ENCODE measurements at places on chromosomes 13 and 19.

DNA sequence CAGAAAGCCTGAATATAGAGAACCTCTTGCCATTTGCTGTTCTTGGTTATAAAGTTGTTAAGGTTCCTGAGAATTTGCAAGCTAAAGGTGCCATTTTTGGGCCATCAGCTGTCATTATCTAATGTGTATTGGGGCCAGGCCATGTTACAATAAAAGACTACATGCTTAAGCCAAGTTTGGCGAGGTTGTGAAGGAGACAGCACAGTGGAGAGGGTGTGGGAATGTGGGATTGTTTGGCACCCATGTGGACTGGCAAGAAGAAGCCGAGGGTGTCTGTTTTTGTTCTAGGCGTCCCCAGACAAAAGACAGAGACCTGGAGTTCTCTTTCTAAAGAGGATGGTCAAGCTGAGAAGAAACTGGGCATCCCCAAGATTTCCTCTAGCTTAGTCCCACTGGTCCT lies 64.7 kb downstream of the ZNF44 start:
- DNase-seq = no peak

- DNase-seq = no peak
Observed at GRCh38 chr19:44765033-44765948, 12.4 kb upstream of the CBLC start.

DNA sequence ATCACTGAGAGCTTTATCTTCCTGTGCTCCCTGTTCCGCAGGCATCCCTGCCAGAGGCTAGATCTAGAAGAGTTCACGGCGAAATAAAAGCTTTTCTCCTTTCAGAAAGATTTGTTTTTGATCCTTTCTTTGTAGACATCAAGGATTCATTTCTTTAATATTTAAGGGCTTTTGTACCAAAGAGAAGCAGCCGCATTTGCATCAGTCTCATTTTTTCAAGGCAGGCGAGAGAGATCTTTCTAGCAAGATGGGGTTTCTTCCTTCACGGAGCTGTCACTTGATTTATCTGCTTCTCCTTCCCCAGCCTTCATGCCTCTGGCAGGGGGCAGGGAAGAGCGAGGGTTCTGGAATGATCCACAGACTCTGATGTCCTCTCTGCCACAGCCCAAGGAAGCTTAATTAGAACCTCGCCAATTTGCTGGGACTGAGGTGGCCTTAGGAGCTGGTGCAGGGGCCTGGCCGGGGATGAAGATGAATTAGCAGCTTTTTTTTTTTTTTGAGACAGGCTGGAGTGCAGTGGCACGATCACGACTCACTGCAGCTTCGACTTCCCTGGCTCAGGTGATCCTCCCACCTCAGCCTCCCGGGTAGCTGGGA lies 40.0 kb downstream of the PIN1 start:
- DNase-seq = no peak

DNA sequence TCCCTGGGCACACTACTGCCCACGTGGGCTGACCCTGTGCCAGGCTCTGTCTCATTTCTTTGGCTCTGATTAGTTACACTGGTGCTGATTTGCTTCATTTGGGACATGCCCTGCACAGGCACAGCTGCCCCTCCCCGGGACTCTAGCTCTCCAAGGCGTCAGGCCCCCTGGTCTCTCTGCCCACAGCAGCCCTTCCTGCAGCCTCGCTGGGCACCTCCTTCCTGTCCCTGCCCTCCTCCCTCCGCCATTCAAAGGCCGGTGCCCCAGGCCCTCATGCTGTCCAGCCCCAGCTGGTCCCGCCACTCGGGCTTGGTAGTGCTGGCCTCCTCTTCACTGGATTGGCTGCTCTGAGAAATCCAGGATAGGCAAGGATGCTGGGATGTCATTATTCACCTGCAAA lies 73.1 kb downstream of the ERICH6B start:
- no peak for DNase-seq

- DNase-seq = no peak
Observed at GRCh38 chr13:91232716-91233115, 114.8 kb upstream of the MIR17HG start.

GRCh38 chr13:45630791-45631190 lies 15.3 kb upstream of the ERICH6B start:
- DNase-seq = no peak

DNA sequence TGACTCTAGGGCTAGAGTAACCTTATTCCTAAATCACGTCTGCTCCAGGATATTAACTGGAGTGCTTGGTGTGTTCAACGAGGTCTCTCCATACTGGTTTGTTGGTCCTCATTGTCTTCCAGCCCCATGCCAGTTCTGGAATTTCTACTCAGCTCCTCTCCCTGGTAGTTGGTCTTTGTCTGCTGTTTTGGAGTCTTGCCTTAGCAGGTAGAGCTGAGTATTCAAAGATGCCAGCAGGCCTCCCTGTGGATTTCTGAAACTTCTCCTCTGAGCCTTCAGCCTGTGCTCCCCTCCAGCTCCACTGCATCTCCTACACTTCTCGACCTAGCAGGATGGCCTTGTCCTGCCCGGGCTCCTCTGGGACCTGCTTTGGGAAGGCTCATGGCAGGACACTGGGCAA lies 25.5 kb downstream of the SOX1 start:
- no peak for DNase-seq

GRCh38 chr19:34364462-34364829 lies 550 bp upstream of the GPI start:
- DNase-seq = no peak

- DNase-seq = no peak
Observed at GRCh38 chr19:56504581-56504980, 3.1 kb upstream of the ZNF471 start.

Data from spinal cord (tissue), 10 donors.